ENCODE measurements at places on chromosomes 7 and 10.

- peak; percentile 45 for DNase-seq
Observed at GRCh38 chr10:61902445-61903220, 1.1 kb downstream of the ARID5B start.

DNA sequence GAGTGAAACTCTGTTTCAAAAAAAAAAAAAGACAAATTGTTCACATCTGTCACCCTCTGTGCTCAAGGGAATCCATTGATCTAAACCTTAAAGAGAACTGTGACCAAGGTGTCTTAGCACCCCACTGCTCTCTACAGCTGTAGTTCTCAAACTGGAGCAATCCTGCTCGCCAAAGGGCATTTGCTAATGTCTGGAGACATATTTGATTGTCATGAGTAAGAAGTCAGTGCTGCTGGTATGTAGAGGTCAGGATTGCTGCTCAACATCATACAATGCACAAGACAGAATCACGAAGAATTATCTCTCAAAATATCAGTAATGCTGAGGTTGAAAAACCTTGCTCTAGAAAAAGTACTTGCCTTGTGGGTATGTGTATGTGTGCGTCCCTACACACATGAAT is 30.0 kb downstream of the ABLIM1 start:
- DNase-seq, result no peak

GRCh38 chr10:122132882-122133565 is 138.1 kb upstream of the BTBD16 start:
- no peak for DNase-seq

GRCh38 chr10:62636825-62637248 is 167.7 kb upstream of the ADO start:
- no peak for DNase-seq

- no peak for DNase-seq
Observed at GRCh38 chr10:117427356-117427755, 52.1 kb upstream of the PDZD8 start.

DNA sequence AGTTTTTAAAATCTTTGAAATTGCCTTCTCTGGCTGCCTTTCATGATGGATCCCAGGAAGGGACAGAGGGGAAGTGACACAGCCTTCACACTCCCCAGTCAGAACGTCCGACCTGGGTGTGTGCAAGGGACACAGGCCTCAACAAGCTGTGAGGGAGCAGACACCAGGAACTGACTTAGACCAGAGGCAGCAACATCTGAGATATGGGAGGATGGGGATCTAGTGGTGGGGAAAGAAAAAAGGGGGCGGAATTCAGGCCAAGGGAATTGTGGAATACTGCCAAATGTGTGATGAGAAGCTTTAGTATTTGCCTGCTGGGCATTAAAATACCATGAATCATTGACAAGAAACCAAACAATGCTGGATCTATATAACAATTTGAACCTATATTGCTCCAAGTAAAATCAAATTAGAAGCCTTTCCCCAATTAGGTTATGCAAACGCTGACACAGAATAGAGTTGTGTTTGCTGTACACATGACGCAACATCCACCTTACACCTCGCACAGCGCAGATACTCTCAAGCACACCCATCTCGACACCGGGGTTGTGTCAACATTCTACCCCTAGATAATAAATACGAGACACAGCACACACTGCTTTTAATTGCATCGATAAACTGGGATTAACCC is 17.2 kb upstream of the MNX1 start:
- no peak for DNase-seq

DNA sequence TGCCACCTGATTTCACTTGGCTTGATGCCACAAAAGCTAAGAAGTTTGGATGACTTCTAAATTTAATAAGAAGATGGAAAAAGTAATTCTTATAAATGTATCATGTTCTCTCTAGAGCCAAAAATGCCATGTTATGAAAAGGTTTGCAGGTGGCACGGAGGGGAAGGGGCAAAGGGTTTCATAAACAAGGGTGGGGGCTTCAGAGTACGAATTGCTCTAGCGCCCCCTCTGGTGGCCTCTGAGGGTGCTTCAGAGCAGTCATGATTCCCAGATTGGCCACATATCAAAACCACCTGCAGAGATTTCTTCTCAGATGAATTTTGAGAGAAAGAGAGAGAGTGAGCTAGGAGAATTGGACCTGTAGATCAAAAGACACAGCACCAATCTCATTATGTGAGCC is 208.6 kb upstream of the YAE1 start:
- no peak for DNase-seq

DNA sequence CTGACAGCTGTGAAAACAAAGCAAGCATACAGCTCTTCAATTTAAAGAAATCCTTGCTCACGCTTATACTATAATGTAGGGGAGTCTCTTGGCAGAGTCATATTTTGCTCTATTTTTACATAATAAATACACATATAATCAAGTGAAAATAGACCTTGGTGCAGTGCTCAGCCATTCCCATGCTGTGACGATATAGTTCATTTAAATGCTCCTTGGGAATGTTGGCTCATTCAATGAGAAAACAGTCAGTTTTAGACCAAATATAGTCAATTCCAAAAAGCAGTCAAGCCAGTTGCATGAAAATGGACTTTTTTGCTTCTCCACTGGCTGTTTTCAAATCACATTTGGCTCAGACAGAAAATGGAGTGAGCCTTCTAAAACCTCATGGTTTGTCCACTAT is 587.4 kb downstream of the SUGCT start:
- DNase-seq, result no peak

- no peak for DNase-seq
Observed at GRCh38 chr10:21368022-21368582, 157.4 kb downstream of the SKIDA1 start.

GRCh38 chr7:46759711-46760480 is 822.0 kb downstream of the TNS3 start:
- DNase-seq, result no peak

- no peak for DNase-seq
Observed at GRCh38 chr7:93693796-93694195, 119.3 kb upstream of the CALCR start.

DNA sequence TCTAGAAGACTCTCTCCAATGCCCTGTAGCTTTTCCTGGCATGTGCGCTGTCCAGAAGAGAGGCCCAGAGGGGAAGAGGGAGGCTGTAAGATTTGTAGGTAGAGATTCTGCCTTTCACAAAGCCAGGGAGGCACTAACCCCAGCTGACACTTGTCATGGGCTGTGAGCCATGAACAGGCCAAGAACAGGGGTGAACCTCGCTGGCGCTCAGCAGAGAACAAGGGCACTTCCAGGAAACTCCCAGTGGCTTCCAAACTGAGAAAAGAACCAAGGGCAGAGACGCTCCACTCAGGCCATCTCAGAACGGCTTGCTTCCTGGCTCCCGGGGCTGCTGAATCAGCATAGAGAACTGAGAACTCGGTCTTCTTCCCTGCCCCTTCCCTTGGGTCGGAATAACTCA is 257.8 kb upstream of the ZNF32 start:
- no peak for DNase-seq

DNA sequence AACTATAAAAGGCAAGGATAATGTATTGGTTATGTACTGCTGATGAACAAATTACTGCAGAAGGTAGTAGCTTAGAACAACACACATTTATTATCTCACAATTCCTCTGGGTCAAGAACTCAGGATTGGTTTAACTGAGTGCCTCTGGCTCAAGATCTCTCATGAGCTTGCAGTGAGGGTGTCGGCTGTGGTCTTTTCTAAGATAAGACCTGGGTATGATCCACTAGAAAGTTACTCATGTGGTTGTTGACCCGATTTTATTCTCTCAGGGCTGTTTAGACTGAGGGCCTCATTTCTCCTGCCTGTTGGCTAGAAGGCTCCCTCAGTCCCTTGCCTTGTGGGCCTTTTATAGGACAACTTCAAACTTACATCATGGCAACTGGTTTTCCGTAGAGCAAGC is 86.7 kb downstream of the VWDE start:
- no peak for DNase-seq

DNA sequence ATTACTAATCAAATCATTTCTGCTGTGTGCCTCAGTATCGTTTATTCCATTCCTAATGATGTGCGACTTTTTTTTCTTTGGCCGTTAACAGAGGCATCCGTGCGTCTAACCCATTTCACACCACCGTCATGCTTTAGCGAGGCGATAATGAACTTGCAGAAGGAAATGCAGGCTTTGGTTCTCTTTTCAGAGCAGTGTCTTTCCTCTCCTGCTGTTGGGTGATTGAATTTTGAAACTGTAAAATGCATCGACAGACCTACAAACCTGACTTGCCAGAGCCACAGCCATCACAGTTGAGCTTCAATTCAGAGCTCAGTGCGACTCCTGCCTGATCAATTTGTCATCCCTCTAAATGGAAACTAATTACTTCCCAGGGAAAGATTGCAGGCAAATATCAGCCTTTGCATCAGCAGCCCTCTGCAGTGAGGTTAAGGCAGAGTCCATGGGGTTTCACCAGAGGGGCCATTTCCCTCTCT is 486.0 kb upstream of the GALNT17 start:
- no peak for DNase-seq

- DNase-seq, result no peak
Observed at GRCh38 chr7:67652937-67653336, 656.3 kb downstream of the TYW1 start.

DNA sequence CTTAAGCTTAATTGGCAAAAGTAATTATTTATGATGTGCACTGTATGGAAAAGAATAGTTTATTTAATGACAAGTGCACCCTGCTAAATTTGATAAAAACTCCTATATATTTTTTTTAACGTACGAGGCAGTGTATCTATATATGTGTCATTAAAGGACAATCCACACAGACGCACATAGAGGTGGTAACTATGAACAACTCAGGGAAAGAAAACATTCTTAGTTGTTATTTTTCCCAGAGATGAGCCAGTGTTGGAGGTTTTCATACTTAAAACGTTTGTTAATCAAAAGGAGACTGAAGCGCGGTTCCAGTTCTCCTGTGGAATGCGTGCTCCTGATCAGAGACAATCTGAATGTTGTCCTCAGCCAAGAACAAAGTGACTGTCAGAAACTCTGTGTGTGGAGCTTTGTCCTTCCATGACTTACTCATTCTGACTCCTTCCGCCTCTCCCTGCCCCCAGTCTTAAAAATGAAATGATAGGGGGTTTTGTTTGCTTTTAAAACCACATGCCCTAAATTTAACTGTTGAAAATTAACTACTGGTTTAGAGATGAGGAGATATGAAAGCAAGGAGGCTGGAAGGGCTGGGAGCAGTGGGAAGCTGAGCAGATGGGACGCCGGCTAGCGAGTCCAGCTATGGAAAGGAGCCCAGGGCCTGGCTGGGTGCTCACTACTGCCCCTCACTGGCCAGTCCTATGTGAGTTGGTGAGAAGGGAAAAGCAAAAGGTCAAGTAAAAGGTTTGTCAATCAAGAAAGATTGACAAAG is 99.6 kb downstream of the SVIL start:
- no peak for DNase-seq

- no peak for DNase-seq
Observed at GRCh38 chr10:6680735-6681134, 100.7 kb upstream of the PRKCQ start.

- DNase-seq, result no peak
Observed at GRCh38 chr7:18496341-18496700, 772 bp downstream of the HDAC9 start.

DNA sequence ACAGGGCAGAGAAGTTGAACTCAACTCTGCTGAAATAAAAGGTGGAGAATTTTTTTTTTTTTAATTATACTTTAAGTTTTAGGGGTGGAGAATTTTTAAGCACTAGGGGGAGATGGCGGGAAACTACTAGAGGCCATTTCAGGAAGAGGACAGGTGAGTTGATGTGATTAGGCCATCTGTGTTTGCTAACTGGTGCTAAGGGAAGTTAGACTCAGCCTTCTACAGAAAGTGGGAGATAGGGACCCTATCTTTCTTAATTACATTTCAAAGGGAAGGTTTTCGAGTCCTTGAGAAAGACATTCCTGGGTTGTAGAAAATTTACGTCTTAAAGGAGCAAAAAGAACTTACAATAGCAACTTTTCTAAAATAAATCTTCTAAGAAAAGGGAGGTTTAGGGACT is 124.8 kb downstream of the LHFPL3 start:
- no peak for DNase-seq

GRCh38 chr10:103765981-103766380 is 89.4 kb downstream of the SH3PXD2A start:
- DNase-seq, result peak; percentile 51

DNA sequence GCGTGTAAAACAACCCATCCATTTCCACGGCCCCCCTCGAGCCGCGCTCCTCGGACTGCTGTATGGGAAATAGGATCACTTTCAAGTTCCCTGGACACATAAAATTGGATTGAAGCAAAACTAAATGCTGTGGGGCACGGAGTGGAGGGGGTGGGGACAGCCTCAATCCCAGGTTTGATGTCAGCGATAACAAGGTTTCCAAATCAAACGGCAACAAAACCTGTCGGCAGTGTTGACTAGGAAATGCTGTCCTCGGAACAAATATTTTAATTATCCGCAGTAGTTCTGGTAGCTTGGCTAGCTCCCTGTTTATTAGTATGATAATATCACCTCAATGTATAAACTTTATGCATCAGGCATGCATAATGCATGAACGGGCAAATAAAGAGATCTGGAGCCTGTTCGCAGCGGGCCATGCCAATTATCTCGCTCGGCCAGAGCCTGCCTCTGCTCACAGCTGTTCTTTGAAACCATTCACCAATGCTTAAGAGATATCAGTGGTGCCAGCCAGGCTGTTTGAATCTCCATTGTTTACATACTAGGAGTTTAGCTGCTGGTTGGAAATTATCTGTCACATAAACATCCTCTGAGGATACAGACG is 161.1 kb downstream of the PAXIP1 start:
- no peak for DNase-seq

GRCh38 chr7:13981070-13981469 is 8.4 kb downstream of the ETV1 start:
- DNase-seq, result no peak

GRCh38 chr7:141328290-141328689 is 222.9 kb upstream of the AGK start:
- no peak for DNase-seq

- DNase-seq, result no peak
Observed at GRCh38 chr7:124779194-124779593, 13.6 kb upstream of the GPR37 start.

GRCh38 chr7:95669513-95669912 is 73.2 kb upstream of the PDK4 start:
- DNase-seq, result no peak

DNA sequence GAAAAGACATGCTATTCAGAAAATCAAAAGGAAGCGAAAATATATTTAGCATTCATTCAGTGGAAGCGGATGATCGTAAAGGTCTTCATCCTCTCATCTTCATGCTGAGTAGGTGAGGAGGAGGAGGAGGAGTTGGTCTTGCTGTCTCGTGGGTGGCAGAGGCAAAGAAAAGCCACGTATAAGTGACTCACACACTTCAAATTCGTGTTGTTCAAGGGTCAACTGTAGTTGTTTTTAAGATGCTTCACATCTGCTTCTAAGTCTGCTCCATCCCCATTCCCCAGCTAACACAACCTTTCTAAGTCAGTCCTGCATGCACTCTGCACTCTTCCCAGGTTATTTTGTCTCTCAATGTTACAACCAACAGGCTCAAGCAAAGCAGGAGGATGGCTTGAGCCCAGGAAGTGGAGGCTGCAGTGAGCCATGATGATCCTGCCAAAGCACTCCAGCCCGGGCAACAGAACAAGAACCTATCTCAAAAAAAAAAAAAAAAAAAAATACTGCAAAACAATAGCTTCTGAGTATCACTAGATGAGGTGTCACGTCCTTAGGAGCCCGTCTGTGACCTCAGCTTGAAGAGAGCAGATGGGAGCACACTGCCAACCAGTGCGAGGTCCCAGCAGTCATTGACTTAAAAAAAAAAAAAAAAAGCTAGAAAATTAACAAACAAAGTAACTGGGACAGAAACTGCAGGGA is 70.5 kb downstream of the SFMBT2 start:
- no peak for DNase-seq
